H1 (cell line): ENCODE measurements at places on chromosomes 3 and 15. TPM values are rescaled to one million over a fixed set of nuclear protein-coding genes. Genes with fewer than 3 reads are reported as not detected.

The CHRM5 gene
- total RNA-seq: not detected in 2 replicates

The ZBTB11 gene
- total RNA-seq: 14.0 and 14.3 TPM in 2 replicates

The COL6A5 gene
- 0.06 TPM in 1 of 2 replicates, not detected in the other for total RNA-seq

The IL16 gene
- total RNA-seq: 0.09 and 0.46 TPM in 2 replicates

The DNAJA4 gene
- total RNA-seq: 2.5 and 3.6 TPM in 2 replicates

The PPARG gene
- total RNA-seq: 0.27 TPM in 1 of 2 replicates, not detected in the other

GRCh38 chr15:39583596-39584265 is 2.9 kb downstream of the THBS1 start:
- no peak overlapping the region for H3K27ac ChIP-seq
- H3K36me3 ChIP-seq: peaks cover 57% of the 10 kb centered on the region
- H3K4me3 ChIP-seq: no peak overlapping the region
- no peak for DNase-seq
- no peaks in the 10 kb centered on the region for H3K27me3 ChIP-seq

GRCh38 chr3:9749296-9749644 is 482 bp upstream of the OGG1 start:
- H3K27me3 ChIP-seq: no peaks in the 10 kb centered on the region
- H3K4me3 ChIP-seq: peak overlapping the region; percentile 43
- H3K4me1 ChIP-seq: peaks cover 5% of the 10 kb centered on the region; the same call in 1 of the 2 replicates
- H3K27ac ChIP-seq: peak overlapping the region; percentile 56

DNA sequence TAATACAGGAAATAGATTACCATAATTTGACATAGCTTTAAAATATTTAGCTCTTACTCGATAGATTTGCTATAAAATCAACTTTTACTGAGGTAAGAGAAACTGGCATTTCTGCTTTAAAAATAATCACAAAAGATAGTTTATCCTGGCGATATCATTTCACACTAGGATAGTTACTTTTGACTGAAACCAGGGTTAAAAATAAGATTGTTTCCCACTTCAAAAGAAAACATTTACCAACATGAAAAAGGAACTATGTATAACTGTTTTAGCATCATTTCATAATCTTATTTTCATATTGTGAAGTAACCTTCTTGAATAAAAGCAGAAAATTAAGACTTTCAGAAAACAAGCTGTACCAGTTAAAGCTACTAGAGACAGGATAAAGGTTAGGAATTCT is 15.3 kb downstream of the PSMD6 start:
- H3K36me3 ChIP-seq: peaks cover 20% of the 10 kb centered on the region
- H3K4me1 ChIP-seq: no peaks in the 10 kb centered on the region
- no peak overlapping the region for H3K27ac ChIP-seq
- DNase-seq: no peak
- H3K4me3 ChIP-seq: no peak overlapping the region
- no peaks in the 10 kb centered on the region for H3K27me3 ChIP-seq

DNA sequence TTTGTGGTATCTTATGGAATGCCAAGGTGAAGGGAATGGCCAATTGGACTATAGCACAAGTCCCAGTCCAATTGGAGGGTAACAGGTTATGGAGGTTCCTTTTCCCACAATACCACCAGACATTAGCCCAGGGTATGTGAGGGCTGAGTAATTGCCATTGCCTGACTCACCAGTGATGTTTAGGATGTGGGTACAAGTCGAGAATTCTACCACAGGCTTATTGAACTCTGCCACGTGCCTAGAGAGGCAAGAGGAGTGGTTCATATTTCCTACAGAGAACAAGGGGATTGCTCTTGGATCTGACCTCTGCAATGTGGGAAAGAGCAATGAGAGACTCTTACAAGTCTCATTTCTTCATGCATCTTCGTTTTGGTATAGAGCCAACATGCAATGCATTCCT is 85.0 kb upstream of the XCR1 start:
- no peaks in the 10 kb centered on the region for H3K36me3 ChIP-seq
- no peak overlapping the region for H3K27ac ChIP-seq
- no peaks in the 10 kb centered on the region for H3K27me3 ChIP-seq
- no peak overlapping the region for H3K4me3 ChIP-seq
- H3K4me1 ChIP-seq: no peaks in the 10 kb centered on the region; the same call in 1 of the 2 replicates

DNA sequence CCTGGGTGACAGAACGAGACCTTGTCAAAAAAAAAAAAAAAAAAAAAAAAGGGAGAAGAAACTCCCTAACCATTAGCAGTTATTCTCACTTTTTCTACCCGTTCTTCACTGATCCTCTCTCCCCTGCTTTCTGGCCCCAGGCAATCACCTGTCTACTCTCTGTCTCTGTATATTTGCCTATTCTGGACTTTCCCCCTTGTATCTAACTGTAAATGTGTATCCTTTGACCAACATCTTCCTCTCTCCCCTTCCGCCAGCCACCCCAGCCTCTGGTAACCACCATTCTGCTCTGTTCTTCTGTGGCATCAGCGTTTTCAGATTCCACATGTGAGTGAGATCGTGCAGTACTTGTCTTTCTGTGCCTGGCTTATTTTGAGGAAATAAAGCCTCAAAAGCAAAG is 6.9 kb downstream of the CYFIP1 start:
- no peaks in the 10 kb centered on the region for H3K36me3 ChIP-seq
- H3K27ac ChIP-seq: no peak overlapping the region
- no peak for DNase-seq
- H3K4me3 ChIP-seq: no peak overlapping the region
- H3K27me3 ChIP-seq: peaks cover 6% of the 10 kb centered on the region; the same call in 1 of the 2 replicates

- no peak for DNase-seq
- no peaks in the 10 kb centered on the region for H3K27me3 ChIP-seq
- H3K4me1 ChIP-seq: no peaks in the 10 kb centered on the region
- H3K36me3 ChIP-seq: no peaks in the 10 kb centered on the region
- no peak overlapping the region for H3K27ac ChIP-seq
Measured at GRCh38 chr3:50600841-50601591, 10.6 kb downstream of the CISH start.

- H3K4me1 ChIP-seq: no peaks in the 10 kb centered on the region
- H3K27ac ChIP-seq: no peak overlapping the region
- H3K4me3 ChIP-seq: no peak overlapping the region
- H3K27me3 ChIP-seq: no peaks in the 10 kb centered on the region
- no peak for DNase-seq
Measured at GRCh38 chr3:171851660-171852058, 8.5 kb downstream of the TMEM212 start.

- no peaks in the 10 kb centered on the region for H3K4me1 ChIP-seq
- H3K36me3 ChIP-seq: no peaks in the 10 kb centered on the region
- no peak overlapping the region for H3K27ac ChIP-seq
- H3K27me3 ChIP-seq: no peaks in the 10 kb centered on the region
Measured at GRCh38 chr3:182765287-182765686, 28.0 kb upstream of the ATP11B start.

DNA sequence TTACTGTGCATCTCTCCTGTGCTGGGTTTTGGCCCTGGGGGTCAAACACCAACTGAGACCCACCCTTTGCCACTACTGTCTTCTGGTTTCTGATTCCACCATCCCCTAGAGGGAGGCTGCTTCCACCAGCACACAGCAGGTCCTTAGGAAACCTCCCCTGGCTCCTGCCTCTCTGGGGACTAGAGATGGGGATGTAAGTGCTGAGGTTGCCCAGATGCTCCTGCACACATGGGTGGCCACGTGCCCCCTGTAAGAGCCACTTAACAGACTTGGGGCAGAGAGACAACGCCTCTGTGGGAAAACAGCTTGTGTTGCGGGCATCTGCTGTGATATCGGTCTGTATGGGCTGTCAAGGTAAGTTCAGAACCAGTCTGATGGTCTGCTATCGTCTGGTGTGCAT is 83.4 kb downstream of the ATP2B2 start:
- H3K4me3 ChIP-seq: no peak overlapping the region
- H3K36me3 ChIP-seq: no peaks in the 10 kb centered on the region
- no peak overlapping the region for H3K27ac ChIP-seq
- no peaks in the 10 kb centered on the region for H3K4me1 ChIP-seq

- DNase-seq: no peak
- no peak overlapping the region for H3K27ac ChIP-seq
- H3K4me1 ChIP-seq: no peaks in the 10 kb centered on the region; the same call in 1 of the 2 replicates
- no peaks in the 10 kb centered on the region for H3K27me3 ChIP-seq
- H3K4me3 ChIP-seq: no peak overlapping the region
Measured at GRCh38 chr3:65894126-65894525, 144.6 kb downstream of the MAGI1 start.

DNA sequence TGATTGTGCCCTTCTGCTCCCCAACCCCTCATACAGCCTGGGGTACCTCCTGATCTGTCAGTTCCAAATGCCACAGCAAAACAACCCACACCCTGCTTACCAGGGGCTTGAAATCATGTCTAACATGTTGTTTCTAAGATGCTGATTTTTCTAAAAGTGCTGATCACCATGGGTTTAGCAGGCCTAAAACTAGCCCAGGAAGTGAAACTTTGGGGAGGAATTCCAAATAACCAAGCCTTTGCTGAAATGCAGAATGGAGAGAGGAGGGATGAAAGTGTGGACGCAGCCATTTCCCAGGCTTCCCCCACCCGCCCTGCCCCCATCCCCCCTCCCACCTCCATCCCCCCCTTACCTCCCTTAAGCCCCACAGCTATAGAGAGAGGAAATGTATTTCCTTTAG is 2.0 kb upstream of the HRH1 start:
- peaks cover 2% of the 10 kb centered on the region for H3K4me1 ChIP-seq
- no peak for DNase-seq
- peaks cover 31% of the 10 kb centered on the region for H3K27me3 ChIP-seq

DNA sequence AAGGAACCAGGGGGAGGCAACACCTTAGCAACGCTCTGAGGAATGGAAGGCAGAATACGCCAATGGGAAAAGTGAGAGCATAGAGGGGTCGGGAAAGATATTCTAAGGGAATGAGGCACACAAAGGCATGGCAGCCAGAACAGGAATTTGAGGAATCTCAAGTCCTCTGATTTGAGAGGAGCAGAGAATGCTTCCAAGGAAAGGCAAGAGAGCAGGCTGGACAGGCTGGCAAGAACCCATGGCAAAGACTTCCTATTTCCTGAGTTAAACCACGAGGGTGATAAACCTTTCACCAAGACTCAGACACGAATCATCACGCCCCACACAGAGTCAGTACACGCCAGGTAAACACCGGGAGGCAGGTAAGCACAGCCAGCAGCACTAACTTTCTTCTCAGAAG is 109.8 kb downstream of the IGF2BP2 start:
- no peak overlapping the region; the same call in 1 of the 2 replicates for H3K4me3 ChIP-seq
- H3K27me3 ChIP-seq: no peaks in the 10 kb centered on the region
- DNase-seq: peak; percentile 49
- no peaks in the 10 kb centered on the region for H3K36me3 ChIP-seq

GRCh38 chr3:23474580-23475357 is 271.6 kb downstream of the UBE2E2 start:
- H3K4me3 ChIP-seq: no peak overlapping the region
- H3K27me3 ChIP-seq: no peaks in the 10 kb centered on the region
- H3K36me3 ChIP-seq: no peaks in the 10 kb centered on the region
- H3K27ac ChIP-seq: no peak overlapping the region
- H3K4me1 ChIP-seq: no peaks in the 10 kb centered on the region
- no peak for DNase-seq

- H3K27me3 ChIP-seq: no peaks in the 10 kb centered on the region
- H3K4me3 ChIP-seq: no peak overlapping the region
- no peak overlapping the region for H3K27ac ChIP-seq
- no peaks in the 10 kb centered on the region for H3K4me1 ChIP-seq
- no peaks in the 10 kb centered on the region for H3K36me3 ChIP-seq
Measured at GRCh38 chr15:25182736-25183445, 228.1 kb downstream of the SNRPN start.

DNA sequence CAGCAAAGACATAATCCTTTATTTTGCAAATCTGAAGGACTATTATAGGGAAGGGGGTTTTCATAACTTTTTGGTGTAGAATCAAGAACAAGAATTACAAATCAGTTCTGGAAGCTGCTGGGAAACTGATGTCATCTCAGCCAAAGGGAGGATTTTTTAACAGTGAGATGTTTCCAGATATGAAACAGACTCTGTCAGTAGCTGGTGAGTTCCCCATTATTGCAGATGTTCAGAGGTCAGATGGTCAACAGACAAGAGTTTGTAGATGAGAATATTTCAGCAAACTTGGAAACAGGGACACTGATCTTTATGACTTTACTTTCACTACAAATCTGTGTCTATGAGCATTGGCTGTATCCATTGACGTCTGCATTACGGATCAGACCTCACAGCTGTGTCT is 71.9 kb upstream of the LPP start:
- no peaks in the 10 kb centered on the region for H3K36me3 ChIP-seq
- DNase-seq: no peak
- H3K4me3 ChIP-seq: no peak overlapping the region
- H3K4me1 ChIP-seq: no peaks in the 10 kb centered on the region

- H3K27ac ChIP-seq: no peak overlapping the region
- no peak for DNase-seq
- no peaks in the 10 kb centered on the region for H3K36me3 ChIP-seq
- no peak overlapping the region for H3K4me3 ChIP-seq
Measured at GRCh38 chr3:47954567-47954966, 61.6 kb downstream of the MAP4 start.
